Stomach (tissue), 19 donors: ENCODE measurements at places on chromosomes 4 and X. TPM values are rescaled to one million over a fixed set of nuclear protein-coding genes. Genes with fewer than 3 reads are reported as not detected.

DNA sequence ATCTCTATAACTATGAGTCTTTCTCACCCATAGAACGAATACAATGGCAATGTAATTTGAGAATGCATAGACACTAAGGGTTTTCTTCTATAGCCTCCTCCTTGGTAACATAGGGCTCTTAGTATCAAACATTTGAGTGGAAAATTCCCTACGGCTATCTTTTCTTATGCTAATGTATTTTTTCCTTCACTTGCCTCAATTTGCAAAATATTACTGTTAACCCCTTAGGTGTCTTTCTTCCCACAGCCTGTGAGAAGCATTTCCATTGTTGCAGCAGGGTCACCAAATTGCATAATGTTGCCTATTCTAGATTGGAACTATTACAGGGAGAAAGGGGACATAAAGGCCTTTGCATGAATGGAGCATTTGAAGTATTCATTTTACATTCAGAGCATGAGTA lies 140.5 kb upstream of the RAPGEF2 start:
- H3K4me3 ChIP-seq = no peak overlapping the region
- H3K36me3 ChIP-seq = no peaks in the 10 kb centered on the region
- no peak for DNase-seq
- no peak overlapping the region for H3K27ac ChIP-seq

DNA sequence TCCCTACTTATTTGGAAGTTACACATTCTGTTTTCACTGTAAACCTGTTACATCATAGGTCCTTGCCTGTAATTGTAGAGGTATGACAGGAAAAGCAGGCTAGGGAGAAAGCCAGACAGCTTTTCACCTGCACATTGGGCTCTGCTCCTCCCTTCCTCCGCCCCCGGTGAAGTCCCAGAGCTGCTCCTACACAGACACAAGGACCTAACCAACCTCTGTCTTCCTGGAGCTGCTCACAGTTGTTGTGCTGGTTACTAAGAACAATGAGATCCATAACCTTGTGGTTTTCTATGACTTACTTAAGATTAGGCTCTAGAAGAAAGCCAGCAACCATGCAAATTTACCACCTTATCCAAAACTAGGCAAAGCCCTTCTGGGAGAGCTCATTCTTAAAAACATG lies 40.0 kb downstream of the MOSPD2 start:
- no peak for DNase-seq
- H3K36me3 ChIP-seq = peaks cover 14% of the 10 kb centered on the region
- H3K27ac ChIP-seq = no peak overlapping the region
- no peaks in the 10 kb centered on the region for H3K27me3 ChIP-seq
- H3K4me3 ChIP-seq = no peak overlapping the region
- no peaks in the 10 kb centered on the region for H3K4me1 ChIP-seq

DNA sequence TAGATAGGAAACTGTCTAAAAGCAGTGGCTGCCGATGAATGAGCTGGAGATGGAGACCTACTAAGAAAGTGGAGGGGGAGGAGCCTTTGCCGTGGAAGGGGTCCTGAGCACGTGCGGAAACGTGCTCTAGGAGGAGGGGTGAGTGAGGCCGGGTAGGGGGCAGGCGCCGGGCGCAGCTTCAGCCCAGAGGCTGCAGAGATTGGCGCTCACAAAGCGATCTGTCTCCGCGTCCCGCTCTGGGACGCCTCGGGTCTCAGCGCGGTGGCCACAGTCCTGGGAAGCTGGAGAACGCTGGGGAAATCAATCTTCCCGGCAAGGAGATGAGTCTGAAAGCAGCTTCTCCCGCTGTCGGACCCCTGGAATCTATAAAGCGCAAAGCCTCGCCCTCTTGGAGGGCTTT lies 444 bp upstream of the ARHGAP6 start:
- no peaks in the 10 kb centered on the region for H3K4me1 ChIP-seq
- H3K27ac ChIP-seq = no peak overlapping the region
- peaks cover 28% of the 10 kb centered on the region for H3K27me3 ChIP-seq
- peak; percentile 60 for DNase-seq
- H3K4me3 ChIP-seq = peak overlapping the region; percentile 54

ATP1B4 gene
- not detected for total RNA-seq

DNA sequence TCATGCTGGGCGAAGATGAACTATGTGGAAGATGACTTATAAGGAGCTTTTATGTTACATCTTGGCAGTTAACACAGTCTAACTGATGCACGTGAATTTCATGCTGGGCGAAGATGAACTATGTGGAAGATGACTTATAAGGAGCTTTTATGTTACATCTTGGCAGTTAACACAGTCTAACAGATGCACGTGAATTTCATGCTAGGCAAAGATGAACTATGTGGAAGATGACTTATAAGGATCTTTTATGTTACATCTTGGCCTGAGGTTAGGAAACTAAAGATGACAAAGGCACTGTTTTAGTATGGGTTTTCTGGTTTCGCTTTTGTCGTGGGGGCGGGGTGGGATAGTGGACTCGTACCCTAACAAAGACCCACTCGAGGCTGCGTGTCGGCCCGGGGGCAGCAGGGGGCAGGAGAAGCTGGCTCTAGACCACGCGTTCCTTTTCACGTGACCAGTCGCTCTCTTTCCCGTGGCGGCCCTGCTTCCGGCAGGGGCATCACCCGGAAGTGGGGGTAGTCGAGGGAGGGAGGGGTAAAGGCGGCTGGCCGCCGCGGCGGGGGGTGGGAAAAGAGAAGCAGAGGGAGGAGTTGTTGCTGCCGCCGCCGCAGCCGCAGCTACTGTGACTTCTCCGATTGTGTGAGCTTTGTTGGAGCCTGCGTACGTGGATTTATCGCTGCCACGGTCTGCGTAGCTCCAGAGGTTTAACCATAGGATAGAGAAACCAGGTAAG lies at the start of gene ATP7A:
TSS of gene ATP7A (plus strand) at position 586 of the 733 bp plus-strand sequence. CDS start 60,949 bp downstream, outside the sequence.
- H3K27ac ChIP-seq = peak within 1 kb of the TSS; percentile 79
- peak within 1 kb of the TSS; percentile 47 for H3K4me3 ChIP-seq
- DNase-seq = peak; percentile 96
- no peaks in the 10 kb centered on the region for H3K4me1 ChIP-seq
- no peaks in the 10 kb centered on the region for H3K27me3 ChIP-seq

DNA sequence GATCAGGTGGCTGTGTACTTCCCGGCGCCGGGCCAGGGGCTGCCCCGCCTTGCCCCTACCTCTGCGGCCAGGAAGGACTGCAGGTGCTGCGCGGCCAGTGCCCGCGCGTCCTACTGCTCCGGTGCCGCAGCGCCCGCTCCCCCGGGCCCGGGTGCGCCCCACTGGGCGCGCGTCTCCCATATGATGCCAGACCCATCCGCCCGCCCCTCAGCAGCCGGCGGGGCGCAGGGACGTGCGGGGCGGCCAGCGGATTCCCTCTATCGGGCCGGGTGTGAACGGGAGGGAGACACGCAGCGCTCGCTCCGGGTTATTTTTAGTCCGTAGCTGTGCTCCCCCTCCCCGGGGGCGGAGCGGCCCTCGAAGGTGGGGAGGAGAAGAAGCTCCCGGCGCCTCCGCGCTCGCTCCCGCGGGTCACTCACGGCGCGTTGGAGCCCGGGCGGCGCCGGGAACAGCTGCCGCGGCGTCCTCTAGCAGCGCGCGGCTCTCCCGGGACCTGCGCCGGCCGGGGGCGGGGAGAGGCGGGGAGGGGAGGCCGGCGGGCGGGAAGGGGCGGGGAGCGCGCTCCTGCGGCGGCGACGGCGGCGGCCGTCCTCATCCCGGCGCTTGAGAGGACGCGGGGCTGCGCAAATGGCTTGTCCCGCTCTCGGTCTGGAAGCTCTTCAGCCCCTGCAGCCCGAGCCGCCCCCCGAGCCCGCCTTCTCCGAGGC lies 103.6 kb downstream of the UCHL1 start:
- peak overlapping the region; percentile 94 for H3K4me3 ChIP-seq
- no peaks in the 10 kb centered on the region for H3K36me3 ChIP-seq
- DNase-seq = peak; percentile 90
- H3K27me3 ChIP-seq = peaks cover 9% of the 10 kb centered on the region
- H3K4me1 ChIP-seq = peaks cover 56% of the 10 kb centered on the region

DNA sequence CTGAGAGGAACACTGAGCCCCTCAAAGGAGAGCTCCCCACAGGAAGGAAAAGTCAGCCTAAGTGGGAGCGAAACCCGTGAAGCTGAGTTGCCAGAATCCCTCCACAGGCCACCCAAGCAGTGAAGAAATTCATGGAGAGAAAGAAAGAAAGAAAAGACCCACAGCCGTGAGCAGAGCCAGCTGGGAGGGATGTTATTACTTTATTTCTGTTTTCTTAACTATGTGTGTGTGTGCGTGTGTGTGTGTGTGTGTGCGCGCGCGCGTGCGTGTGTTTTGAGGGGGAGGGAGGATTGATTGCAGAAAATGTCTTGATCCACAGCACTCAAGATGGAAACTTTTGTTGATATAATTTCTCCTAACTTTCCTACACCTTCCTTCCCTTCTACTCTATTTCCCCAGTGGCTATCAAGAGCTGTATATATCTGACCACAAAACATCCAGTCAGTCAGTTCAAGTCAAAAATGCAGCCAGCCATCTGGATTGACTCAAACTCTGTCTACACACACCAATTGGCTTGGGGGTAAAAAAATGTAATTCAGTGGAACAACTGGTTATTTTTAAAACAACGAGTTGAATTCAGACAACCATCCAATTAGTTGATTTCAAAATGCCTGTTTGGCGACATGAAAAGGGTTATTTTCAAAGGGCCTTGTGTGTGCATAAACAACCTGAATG lies 13.8 kb upstream of the GPC3 start:
- no peak for DNase-seq
- H3K36me3 ChIP-seq = no peaks in the 10 kb centered on the region
- H3K4me1 ChIP-seq = no peaks in the 10 kb centered on the region
- peak overlapping the region; percentile 34 for H3K27ac ChIP-seq

GRCh38 chr4:172168888-172169287 lies 355.7 kb downstream of the GALNTL6 start:
- H3K4me3 ChIP-seq = no peak overlapping the region
- no peaks in the 10 kb centered on the region for H3K27me3 ChIP-seq
- no peak overlapping the region for H3K27ac ChIP-seq
- H3K36me3 ChIP-seq = no peaks in the 10 kb centered on the region

DNA sequence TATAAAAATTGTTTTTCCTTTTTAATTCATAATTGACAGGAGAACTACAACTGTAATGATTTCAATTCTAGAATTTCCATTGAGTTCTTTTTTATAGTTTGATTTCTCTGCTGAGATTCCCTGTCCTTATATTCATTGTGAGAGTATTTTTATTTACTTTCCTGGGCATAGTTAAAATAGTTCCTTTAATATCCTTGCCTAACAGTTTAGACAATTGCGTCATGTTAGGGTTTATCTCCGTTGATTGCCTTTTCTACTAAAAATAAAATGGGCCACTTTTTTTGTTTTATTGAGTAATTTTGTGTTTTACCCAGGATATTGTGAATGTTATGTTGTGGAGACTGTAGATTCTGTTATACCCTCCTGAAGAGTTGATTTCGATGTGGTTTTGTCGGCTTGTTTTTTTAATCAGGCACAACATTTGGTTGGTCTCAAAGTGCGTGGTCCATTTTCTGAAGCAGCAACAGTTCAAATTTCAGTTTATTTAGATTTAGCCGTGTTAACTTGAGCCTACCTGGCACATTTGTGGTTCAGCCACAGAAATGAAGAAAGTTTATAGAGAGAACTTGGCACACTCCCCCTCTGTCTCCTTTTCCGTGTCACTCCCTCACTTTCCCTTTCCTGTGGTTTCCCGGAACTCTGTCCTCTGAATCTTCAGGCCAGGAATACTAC lies 16.0 kb upstream of the PRRG1 start:
- no peak overlapping the region for H3K27ac ChIP-seq
- H3K36me3 ChIP-seq = no peaks in the 10 kb centered on the region

DNA sequence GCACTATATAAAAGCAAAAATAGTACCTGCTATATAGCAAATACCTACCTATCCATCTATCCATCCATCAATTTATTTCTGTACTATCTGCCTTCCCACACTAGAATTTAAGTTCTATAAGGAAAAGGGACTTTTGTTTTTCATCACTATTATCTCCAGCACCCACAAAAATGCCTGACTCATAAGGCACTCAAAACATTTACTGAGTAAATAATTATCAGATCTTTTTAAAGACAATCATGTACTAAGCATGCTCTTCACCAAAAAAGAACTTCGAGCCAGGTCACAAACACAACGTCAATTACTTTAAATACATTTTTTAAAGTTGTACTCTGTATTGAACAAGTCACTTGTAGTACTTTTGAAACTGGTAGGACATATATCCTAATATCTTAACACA lies 119.9 kb downstream of the FBXW7 start:
- H3K4me1 ChIP-seq = peaks cover 17% of the 10 kb centered on the region
- DNase-seq = no peak
- H3K27ac ChIP-seq = no peak overlapping the region

PASD1 gene
- not detected for total RNA-seq

PNMA6E gene
- total RNA-seq = not detected

STOX2 gene
- total RNA-seq = 4.5 TPM

ADAD1 gene
- total RNA-seq = not detected

- H3K4me1 ChIP-seq = no peaks in the 10 kb centered on the region
- no peaks in the 10 kb centered on the region for H3K27me3 ChIP-seq
- no peaks in the 10 kb centered on the region for H3K36me3 ChIP-seq
- no peak for DNase-seq
- no peak overlapping the region for H3K4me3 ChIP-seq
Measured at GRCh38 chrX:34956916-34957315, 14.3 kb downstream of the FAM47B start.

GRCh38 chr4:176642472-176642871 lies 150.2 kb downstream of the VEGFC start:
- no peak for DNase-seq
- H3K4me1 ChIP-seq = no peaks in the 10 kb centered on the region
- H3K27me3 ChIP-seq = no peaks in the 10 kb centered on the region
- H3K27ac ChIP-seq = no peak overlapping the region
- no peaks in the 10 kb centered on the region for H3K36me3 ChIP-seq
- H3K4me3 ChIP-seq = no peak overlapping the region

- H3K27me3 ChIP-seq = no peaks in the 10 kb centered on the region
- no peak overlapping the region for H3K4me3 ChIP-seq
- peaks cover 17% of the 10 kb centered on the region for H3K4me1 ChIP-seq
Measured at GRCh38 chr4:174222266-174222872, 61.1 kb downstream of the FBXO8 start.

DNA sequence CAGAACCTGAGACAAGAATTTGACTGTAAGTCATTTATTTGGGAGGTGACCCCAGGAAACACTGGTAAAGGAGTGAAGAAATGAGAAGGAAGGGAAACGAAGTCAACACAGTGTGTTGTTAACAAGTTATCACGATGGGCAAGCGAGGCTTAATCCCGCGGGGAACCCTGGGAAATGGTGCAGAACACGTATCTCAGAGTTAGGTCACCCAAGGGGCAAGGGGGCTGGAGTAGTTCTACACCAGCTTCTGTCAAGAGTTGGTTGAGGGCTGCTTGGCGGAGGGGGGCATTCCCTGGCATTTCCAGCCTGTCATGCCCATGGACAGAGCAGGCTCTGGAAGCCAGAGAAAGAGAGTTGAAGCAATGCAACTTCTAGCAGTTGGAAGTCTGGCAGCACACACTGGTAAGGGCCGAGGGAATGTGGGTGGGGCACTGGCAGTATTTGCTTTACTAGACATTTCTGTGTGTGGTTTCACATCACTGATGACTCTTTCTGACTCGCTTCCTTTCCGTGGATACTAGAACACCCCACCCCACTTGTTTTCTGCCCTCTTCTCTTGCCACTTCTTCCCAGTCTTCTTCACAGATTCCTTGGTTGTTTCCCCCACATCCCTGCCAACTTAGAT lies 52.2 kb upstream of the ADGRG2 start:
- H3K4me3 ChIP-seq = no peak overlapping the region
- no peaks in the 10 kb centered on the region for H3K27me3 ChIP-seq
- no peak overlapping the region for H3K27ac ChIP-seq
- H3K36me3 ChIP-seq = no peaks in the 10 kb centered on the region
